ENCODE measurements at places on chromosomes 5 and 9.
A peak's percentile ranks its signal among the peaks of the same experiment; 100 is the strongest.

DNA sequence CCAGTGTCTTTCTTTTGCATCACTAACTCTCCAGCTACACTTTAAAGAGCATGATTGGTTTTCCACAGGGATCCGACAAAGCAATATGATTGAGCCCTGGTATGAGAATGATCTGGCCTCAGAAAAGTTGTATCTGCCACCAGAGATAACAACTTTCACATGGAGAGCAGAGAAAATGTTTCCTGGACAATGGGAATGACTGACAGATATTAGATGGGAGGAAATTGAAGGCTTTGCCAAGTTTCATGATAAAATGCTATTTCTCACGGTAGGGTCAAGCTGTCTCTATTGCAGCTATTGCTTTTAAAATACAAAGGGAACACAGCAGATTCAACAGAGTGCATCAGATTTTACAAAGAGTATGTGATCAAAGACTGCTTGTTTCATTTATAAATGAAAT lies 56.4 kb upstream of the GLIS3 start:
- DNase-seq: no peak

GRCh38 chr9:107389617-107390071 lies 99.9 kb downstream of the KLF4 start:
- DNase-seq: peak; percentile 34

DNA sequence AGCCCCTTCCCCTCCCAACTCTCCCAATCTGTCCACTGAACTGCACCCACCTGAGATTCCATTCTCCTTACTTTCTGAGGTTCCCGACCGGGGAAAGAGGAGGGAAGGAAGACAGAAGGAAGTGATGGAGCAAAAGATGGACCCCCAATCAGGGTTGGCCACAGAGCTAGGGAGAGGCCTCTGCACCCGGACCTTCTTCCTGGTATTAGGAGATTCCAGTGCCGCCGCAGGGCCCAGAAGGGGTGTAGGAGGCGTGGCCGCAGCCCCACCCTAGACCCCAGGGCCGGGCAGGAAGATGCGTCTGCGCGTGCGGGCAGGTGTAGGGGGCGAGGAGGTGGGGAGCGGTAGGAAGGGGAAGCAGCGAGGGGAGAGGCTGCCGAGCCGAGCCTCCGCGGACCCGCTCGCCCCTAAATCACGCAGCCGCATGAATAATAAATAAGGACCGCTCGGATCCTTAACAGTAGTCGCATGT lies 104.2 kb upstream of the MVB12B start:
- DNase-seq: no peak

- no peak for DNase-seq
Observed at GRCh38 chr5:170278611-170279458, 18.7 kb downstream of the LCP2 start.

DNA sequence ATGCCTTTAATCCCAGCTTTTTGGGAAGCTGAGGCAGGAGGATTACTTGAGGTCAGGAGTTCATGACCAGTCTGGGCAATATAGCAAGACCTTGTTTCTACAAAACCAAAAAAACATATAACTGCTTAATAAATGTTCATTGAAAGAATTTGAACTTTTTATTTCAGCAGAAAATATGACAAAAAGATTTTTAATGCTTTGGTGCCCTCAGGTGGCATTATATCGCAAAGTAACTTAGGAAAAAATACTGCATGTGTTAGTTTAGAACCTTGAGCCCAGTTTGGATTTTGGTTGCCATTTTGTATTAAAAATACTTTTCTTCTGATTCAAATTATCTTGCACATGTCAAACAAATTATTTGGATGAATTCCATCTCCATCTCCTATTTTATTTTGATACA lies 103.2 kb downstream of the GPBP1 start:
- no peak for DNase-seq

DNA sequence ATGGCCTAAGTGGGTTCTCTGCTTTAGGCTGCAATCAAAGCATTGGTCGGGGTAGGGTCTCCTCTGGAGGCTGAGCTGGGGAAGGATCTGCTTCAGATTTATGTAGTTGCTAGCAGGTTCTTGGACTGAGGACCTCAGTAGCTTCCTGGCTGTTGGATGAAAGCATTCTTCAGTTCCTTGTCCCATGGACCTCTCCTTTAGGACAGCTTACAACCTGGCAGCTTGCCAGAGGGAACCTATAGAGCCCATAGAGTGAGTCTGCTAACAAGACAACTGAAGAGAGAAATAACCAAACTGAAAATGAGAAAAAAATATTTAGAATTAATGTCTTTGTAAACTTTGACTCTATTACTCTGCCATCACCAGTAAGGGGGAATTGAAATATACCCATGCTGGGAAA lies 12.4 kb downstream of the MRPS30 start:
- DNase-seq: no peak

DNA sequence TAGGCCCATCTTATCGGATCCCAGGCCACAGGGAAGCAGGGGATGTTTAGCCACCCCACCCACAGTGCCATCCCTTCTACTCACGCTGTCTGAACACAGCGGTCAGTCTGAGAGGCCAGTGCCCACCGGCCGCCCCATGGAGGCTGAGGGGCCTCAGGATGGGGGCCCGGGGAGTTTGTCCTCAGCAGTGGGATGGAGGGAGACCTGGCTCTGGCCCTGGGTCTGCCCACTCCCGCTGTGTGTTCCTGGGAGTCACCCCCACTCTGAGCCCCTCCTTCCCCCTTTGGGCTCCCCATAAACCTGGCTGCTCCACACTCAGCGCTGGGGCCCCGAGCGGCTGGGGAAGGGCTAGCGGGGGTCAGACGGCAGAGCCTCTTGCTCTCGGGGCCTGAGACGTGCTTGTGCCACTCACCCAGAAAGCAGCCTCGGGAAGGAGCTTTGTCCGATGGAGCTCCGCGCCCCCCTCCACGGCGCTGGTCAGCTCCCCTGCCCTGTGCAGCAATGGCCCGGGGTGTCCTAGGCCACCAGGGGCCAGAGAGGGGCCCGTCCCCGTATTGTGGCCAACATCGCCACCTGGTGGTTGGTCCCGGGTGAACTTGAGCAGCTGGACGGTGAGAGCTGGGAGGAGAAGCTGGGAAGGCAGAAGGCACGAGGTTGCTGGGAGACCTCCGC lies 10.9 kb upstream of the LAMC3 start:
- peak; percentile 73 for DNase-seq

GRCh38 chr5:53298841-53299240 lies 181.6 kb upstream of the FST start:
- no peak for DNase-seq

DNA sequence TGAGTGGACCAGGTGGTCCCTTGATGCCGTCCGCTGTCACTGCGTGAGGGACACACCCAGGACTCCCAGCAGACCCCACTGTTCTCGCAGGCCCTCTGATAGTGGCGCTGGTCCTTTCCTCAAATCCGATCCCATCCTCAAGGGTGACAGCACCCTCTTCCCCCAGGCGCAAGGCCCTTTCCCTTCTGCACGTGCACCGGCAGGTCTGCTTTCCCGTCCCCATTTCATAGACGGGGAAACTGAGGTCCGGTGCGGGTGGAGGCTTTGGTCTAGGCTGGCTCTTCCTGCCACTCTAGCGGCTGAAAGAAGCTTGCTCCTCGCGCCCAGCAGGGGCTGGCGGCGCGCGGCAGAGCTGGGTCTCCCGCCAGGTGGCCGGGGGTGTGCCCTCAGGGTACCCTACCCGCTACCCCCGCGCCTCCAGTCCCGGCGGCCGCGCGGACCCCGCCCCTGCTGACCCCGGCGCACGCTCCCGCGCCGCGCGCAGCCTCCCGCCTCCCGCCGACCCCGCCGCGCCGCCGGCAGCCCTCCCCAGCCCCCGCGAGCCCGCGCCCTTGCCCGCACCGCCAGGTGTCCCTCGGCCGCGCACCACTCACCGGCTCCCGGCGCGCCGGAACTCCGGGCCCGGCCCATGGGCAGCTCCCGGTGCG lies 453 bp downstream of the RASGEF1C start:
- DNase-seq: peak; percentile 35

- no peak for DNase-seq
Observed at GRCh38 chr9:5820425-5820824, 12.5 kb downstream of the ERMP1 start.

GRCh38 chr9:118575341-118576070 lies 793.7 kb downstream of the BRINP1 start:
- DNase-seq: no peak

All from SW480 (cell line).